Kasumi-1 (cell line): ENCODE measurements at places on chromosomes 2 and 18.

- DNase-seq, result no peak
Observed at GRCh38 chr2:69989441-69990105, 28.1 kb upstream of the ASPRV1 start.

DNA sequence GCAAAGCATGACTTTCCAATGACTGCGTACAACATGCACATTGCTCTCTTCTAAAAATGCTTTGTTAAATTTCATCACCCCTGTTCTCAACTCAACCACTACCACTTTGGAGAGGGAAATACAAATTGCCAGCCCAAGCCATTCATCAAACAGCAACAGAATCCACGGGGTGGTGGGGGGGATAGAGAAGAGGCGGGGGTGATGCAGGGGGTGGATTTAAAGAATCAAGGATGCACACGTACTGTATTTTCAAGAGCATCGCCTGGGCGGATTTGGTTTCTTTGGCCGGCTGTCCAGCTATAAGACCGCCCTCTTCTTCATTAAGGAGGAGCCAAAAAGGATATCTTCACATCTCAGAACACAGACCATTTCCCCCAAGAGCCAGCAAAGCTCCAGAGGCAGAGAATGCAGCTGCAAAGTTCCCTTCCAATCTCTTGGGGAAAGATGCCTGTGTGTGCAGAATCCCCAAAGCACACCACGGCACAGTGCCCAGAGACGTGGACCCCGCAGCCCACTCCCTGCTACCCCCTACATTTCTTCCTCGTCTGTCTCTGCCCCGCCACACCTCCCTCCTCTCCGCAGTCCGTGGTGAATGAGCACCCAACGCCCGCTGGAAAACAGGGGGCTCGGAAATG, 977 bp downstream of the SLC8A1 start:
- DNase-seq, result no peak

DNA sequence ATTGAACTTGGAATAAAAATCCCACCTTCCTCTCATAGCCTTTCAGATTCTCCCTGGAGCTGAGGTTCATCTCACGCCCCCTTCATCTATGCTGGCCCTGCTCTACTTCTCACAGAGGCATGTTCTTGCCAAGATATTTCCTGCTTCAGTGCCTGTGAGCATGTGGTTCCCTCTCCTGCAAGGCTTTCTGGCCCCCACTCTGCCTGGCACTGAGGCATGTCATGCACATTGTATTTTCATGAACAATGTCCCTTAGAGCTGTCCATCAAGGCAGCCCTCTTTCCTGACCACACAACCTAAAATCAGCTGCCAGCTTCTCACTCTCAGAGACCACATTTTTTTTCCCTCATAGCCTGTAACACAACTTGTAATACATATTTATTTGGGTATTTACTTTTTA, 18.0 kb upstream of the HK2 start:
- DNase-seq, result peak; percentile 23

DNA sequence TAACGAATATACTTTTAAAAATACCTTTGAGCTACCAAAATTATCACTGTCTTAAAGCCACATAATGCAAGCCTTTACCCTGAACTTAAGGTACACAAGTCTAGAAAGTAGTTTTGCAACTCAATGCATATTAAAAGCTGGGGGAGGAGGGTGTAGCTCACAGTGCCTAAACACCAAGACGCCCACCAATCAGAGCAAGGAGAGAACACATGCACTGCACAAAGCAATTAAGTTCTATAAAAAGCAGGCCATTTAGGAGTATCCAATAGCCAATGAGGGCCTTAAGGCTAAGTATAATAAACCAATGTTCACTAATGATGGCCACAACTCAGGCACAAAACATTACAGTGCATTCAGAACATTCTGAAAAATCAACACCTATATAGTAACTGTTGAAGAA, 16.2 kb downstream of the TRIP12 start:
- no peak for DNase-seq

DNA sequence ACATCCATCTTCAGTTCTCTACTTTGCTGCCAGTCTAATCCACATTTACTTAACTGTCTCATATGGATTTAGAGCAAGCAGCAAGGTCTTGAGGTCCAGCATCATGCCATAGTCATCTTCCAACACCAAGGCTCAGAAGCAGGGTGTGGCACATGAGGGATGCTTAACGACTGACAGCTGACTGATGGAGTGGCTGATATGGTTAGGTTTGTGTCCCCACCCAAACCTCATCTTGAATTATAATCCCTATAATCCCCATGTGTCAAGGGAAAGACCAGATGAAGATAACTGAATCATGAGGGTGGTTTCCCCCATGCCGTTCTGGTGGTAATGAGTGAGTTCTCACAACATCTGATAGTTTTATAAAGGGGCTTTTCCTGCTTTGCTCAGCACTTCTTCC, 257.3 kb downstream of the NBAS start:
- DNase-seq, result no peak

- no peak for DNase-seq
Observed at GRCh38 chr2:223093436-223094241, 41.6 kb downstream of the KCNE4 start.

DNA sequence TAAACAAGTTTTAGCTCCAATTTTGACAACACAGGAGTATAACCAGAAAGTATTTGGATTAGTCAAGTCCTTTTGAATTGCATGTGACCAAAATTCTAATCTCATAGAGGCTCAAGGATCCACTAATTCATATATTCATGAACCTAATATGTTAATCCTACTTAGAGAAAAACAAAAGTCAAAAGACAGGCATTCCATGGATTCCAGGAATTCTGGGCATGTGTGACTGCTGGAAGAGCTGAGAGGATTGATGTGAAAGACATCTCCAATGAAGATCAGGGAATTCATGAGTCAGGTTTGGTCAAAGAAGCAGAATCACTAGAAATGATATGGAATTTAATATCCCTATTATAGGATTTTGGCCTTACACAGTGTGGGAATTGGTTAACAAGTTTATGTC, 1494.6 kb upstream of the DDX18 start:
- DNase-seq, result no peak

- DNase-seq, result no peak
Observed at GRCh38 chr2:197873293-197873701, 68.9 kb downstream of the PLCL1 start.

- peak; percentile 36 for DNase-seq
Observed at GRCh38 chr2:60676706-60677330, 79.2 kb upstream of the PAPOLG start.

DNA sequence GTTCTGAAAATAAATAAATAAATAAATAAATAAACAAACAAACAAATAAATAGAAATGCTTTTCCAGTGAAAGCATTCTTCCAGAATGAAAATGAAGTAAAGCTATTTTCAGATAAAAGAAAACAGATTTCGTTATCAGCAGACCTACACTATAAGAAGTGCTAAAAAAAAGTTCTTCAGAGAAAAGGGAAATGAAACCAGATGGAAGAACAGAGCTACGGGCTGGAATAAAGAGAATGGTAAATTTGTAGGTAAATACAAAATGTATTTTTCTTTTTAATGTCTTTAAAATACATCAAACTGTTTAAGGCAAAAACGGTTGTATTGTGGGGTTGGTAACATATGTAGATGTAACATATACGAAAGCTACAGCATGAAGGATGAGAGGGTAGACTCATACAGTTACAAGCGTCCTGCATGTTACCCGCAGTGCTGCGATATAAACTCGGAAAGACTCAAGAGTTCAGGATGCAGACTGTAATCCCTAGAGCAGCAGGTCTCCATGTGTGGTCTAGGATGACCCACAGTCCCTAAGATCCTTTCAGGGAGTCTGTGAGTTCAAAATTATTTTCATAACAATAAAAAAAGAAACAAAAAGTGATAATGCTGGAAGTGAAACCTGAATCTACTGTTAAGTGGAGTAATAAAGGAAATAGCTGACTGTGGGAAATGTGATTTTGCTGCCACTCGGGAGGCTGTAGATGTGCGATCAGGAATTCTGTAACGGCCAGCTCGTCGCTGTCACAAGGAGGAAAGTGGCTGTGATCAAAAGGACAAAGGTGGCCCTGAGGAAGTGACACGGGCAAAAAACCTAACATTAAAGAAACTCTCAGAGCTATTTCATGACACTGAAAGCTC, 5.3 kb upstream of the RAB12 start:
- no peak for DNase-seq

GRCh38 chr18:33156906-33157470, 283.5 kb downstream of the CCDC178 start:
- no peak for DNase-seq

- DNase-seq, result no peak
Observed at GRCh38 chr18:3864669-3865298, 414.8 kb downstream of the TGIF1 start.

DNA sequence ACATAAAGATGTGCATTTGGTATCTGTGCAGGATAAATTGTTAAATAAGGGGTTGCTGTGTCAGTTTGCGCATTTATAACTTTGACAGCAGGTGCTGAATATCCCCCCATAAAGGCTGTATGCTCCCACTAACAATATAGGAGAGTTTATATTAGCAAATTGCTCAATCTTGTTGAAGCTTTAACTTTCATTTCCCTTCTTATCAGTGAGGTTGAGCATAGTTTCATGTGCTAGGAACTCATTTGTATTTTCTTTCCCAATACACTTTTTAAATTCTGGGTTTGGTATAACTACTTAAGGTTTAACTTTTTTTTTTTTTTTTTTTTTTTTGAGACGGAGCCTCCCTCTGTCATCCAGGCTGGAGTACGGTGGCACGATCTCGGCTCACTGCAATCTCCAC, 89.0 kb downstream of the FAM117B start:
- DNase-seq, result no peak

- no peak for DNase-seq
Observed at GRCh38 chr2:159349674-159350299, 63.3 kb upstream of the WDSUB1 start.

DNA sequence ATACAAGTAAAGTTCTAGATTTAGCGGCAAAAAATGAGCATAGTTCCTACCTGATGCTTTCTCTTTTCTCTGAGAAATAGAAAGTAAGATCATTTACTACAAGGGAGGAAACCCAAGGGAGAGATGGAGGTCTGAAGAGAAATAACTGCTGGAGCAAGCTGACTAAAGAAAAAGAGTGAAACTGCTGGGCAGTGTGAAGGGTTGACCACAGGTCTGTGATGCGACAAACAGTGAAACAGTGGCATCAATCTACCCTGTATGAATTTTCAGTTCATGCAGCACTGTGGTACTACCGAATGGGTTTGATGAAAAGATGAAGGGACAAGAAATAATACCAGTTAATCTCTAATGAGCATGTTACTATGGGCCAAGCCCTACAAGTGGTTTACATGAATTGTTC, 52.2 kb downstream of the CUL3 start:
- DNase-seq, result no peak

- DNase-seq, result no peak
Observed at GRCh38 chr2:24058564-24059271, 9.2 kb downstream of the FKBP1B start.

DNA sequence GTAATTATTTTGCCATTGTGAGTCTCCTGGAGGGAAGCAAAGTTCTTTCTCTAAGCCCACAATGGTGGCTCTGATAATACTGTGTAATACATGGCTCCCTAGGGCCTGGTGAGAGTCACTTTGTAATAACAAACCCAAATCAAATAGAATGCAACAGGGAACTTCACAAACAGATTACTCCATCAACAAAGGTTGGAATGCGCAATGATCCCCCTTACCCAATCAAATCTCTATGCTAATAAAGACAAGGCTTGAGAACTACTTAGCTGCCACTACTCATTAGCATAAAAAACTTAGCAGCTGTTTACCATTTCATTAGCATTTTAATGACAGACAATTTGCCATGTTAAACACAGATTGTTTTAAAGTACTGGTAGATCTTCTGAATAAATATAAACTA, 285.6 kb upstream of the SESTD1 start:
- DNase-seq, result no peak

GRCh38 chr2:189249171-189249570, 69.6 kb upstream of the COL5A2 start:
- DNase-seq, result no peak

GRCh38 chr2:69171116-69171896, 158.3 kb downstream of the ANTXR1 start:
- DNase-seq, result no peak

DNA sequence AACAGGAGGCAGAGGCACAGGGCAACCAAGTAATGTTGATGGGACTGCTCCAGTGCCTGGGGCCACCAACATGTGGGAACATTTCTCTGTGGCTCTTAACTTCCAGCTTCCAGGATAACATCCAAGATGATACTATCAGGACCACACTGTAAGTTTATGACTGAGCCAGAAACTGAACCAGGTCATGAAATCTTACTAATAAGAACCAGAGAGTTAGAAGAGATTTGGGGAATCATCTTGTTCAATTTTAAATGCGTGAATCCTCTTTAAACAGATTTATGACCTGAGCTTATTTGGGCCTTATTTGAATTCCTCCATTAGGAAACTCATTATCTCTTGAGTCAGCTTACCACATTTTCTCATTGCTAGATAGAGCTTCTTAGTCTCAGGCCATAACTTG, 45.0 kb downstream of the MAP2 start:
- DNase-seq, result no peak

GRCh38 chr2:187301706-187302105, 146.3 kb downstream of the CALCRL start:
- no peak for DNase-seq

DNA sequence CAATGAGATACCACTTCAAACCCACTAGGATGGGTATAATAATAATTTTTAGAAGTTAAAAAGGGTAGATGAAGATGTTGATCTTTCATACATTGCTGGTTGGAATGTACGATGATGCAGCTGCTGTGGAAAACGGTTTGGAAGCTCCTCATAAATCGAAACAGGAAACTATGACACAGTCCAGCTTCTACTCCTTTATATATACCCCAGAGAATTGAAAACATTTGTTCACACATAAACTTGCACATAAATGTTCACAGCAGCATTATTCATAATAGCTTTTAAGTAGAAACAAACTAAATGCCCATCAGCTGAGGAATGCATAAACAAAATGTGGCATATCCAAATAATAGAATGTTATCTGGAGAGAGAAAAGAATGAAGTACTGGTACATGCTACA, 95.0 kb downstream of the STRADB start:
- DNase-seq, result no peak

GRCh38 chr2:180655842-180656454, 324.5 kb upstream of the UBE2E3 start:
- DNase-seq, result peak; percentile 6

- DNase-seq, result no peak
Observed at GRCh38 chr2:28298406-28298805, 94.3 kb upstream of the FOSL2 start.

GRCh38 chr2:163673522-163673921, 62.3 kb downstream of the FIGN start:
- DNase-seq, result no peak

GRCh38 chr2:237872178-237872887, 12.9 kb downstream of the RAMP1 start:
- no peak for DNase-seq

- DNase-seq, result no peak
Observed at GRCh38 chr2:8146132-8147005, 535.5 kb upstream of the ID2 start.

- DNase-seq, result no peak
Observed at GRCh38 chr2:18445433-18446320, 114.8 kb downstream of the RDH14 start.

DNA sequence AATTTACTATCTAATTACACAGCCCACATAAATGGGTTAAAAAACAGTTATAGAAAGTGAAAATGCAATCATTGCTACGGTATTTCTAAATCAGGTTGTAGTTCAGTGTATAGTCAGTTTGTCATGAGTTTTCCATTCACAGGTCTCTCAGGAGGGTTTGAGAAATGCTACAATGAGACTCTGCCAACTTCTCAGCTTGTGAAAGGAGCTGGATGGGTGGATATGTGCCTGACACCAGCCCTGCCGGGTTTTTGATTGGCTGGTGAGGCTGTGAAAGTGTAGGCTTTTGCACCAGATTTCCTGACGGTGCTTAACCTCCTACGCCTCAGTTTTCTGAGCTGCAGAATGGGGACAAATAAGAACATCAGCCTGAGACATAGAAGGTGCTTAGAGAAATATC, 102.6 kb upstream of the SMIM21 start:
- DNase-seq, result no peak
